ENCODE measurements at places on chromosomes 13 and 19. TPM values are rescaled to one million over a fixed set of nuclear protein-coding genes. Genes with fewer than 3 reads are reported as not detected.
A peak's percentile ranks its signal among the peaks of the same experiment; 100 is the strongest.

GRCh38 chr19:49588365-49589122, 2.4 kb upstream of the PRR12 start:
- DNase-seq = no peak

SPRYD7 gene
- total RNA-seq = 9.4 TPM

C1QTNF9B gene
- total RNA-seq = not detected

DNA sequence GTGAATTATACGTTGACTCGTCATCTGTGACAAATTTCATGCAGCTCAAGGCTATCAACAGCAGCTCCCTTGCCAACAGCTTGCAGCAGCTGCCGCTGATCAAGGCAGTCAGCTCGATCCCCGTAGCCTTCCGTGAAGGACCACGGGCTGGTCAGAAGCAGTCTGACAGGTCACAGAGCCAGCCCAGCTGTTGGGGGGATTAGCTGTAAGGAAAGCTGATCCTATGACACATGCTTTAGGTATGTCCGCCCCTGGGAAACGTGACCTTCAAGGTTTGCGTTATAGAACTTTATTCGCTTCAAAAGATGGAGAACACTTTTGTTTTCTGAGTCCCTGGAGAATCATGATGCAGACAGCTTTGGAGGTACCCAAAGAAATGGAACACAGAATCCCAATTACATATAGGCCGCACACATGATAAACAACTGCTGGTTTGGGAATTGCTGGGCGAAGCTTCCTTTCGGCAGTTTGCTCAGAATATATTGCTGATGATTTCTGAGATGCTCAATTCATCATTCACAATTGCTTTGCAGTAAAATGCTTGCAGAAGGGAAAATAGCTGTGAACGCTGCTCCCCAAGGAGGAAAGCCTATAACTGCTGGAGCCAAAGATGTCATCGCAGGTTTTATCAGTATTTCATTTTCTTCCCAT, 62.6 kb upstream of the USP29 start:
- peak; percentile 22 for DNase-seq

CYP4F12 gene
- not detected for total RNA-seq

DNA sequence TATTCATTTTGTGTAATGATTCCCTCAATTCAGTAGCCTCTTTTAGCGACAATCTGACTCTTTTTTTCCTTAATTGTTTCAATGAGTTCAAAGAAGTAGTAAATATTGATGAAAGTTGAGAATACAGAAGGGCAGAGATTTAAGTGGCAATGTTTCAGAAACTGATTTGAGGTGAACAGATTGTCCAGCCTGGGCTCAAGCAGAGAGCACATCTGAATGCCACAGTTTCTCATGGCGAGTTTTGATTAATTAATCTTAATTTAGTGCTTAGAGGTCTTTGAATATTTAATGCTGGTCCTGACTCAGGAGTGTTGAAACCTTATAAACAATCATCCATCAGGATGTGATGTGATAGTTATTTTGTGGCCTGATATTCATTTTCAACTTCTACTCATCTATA, 890.7 kb upstream of the SLITRK6 start:
- DNase-seq = no peak

Measured in M059J (cell line).